ENCODE measurements at places on chromosomes 12 and 14.

DNA sequence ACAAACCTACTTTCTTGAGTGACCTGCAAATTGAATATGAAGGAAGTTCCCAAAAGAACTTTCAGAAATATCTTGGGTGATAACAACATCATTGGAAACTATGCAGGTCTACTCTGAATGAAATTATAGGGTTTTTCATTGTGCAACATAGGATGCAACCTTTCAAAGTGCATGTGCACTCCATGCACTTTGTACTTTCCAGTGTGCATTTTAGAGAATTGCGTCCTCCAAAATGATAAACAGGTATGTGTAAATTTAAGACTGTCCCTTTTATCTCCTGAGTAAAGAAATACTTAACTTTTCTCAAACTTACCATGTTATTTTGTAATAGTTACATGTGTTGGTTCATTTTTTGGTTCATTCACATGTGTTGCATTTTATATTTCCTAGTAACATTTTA lies 13.2 kb downstream of the SRSF5 start:
- DNase-seq = no peak

DNA sequence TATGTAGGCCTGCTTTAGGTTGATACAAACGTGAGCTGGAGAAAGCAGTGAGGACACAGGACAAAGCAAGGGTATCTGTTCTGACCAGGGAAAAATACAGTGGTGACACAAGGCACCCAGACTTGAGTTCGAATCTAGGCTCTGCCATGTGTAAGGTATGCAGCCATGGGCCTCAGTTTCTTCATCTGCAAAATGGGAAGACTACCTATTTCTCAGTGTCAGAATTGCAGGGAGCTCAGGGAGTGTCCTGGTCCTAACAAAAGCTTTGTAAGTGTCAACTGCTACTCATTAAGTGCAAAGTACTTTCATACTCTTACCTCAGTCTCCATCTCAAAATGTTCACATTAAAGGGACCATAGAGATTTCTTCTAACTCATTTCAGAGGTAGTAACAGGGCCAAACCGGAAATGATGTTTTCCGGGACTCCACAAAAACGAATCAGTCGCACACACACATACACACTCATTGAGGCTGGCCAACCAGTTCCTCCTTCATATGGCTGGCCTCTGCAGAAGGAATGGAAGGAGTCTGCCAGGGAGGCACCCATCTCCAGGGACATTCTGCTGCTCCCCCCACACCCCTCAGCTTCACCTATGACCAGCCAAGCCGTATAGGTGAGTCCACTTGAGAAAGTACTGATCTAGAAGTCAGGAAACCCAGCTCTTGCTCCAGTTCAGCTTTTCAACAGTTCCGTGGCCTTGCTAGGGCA lies 7.8 kb downstream of the CTDSP2 start:
- no peak for DNase-seq

DNA sequence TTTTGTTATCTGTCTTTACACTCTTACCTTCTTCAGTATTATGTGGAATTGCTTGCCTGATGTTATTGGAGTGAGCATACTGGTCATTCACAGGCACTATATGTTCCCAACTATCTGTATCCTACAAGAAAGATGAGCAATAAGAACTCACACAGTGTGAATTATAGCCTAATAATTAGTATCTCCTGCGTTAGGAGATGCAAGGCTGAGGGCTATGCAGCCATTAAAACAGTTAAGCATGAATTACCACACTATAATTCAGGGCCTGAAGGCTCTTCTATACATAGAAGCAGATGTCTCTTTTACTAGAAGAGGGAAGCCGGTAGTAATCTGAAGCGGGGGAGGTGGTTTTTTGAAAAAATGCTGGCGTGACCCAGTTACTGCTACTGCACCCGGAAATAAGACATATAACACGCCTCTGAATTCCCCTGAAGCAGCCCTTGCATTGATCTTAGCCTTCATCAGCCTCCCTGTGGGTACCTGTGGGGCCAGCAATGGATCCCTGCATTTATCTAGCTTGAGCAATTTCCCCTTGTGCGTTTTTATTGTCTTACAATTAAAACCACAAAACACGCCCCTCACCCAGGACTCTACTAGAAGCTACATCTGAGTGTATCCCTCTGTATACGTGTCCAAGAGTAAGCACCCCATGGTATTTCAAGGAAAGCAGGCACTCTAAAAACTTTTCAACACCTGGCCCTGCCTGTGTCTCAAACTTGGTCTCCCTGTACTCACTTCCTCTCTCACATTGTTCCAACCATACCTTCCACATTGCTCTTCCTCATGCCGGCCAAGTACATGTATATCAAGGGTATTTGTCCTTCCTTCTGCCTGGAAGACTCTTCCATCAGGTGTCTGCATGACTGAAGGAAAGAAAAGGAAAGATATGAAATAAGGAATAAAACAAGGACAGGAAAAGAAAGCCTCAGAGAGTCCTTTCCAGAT lies 210.9 kb upstream of the ARID2 start:
- no peak for DNase-seq

- no peak for DNase-seq
Measured at GRCh38 chr12:115623764-115624334, 653.6 kb downstream of the MED13L start.

- no peak for DNase-seq
Measured at GRCh38 chr14:53841109-53842099, 115.2 kb downstream of the BMP4 start.

DNA sequence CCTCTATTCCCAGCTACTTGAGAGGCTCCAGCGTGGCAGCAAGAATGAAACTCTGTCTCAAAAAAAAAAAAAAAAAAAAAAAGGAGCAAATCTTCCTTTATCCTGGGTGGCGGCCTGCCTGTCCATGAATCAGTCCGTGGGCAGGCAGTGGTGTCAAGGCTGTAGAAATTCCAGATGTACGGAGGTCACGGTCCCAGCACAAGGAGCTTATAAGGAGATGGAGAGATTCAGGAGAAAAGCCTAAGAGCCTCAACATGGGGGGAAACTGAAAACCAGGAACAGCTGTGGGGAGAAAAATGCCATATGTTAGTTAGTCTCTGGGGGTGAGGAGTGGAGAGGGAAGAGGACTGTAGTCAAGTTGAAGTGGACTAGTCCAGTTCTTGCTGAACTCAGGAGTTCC lies 130.5 kb upstream of the CRY1 start:
- DNase-seq = no peak

DNA sequence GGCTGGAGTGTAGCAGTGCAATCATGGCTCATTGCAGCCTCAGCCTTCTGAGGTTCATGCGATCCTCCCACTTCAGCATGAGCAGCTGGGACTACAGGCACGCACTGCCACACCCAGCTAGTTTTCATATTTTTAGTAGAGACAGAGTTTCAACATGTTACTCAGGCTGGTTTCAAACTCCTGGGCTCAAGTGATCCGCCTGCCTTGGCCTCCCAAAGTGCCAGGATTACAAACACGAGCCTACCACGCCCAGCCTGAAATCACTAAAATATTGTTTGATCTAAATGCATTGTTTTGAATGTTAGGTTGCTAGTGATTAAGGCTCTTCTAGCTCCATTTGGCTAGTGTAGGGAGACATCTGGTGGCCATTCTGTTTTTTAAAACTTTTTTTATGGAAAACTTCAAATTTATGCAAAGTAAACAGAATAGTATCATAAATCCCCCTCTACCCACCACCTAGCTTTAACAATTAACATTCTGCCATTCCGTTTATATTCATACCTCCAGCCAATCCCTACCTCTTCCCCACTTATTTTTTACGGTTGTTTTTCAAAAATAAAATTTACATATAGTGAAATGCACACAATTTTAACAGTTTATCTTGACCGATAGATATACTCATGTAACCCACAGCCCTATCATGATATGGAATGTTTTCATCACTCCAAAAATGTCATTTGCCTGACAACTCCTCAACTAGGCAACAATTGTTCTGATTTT lies 37.8 kb downstream of the MYO1H start:
- peak; percentile 56 for DNase-seq

DNA sequence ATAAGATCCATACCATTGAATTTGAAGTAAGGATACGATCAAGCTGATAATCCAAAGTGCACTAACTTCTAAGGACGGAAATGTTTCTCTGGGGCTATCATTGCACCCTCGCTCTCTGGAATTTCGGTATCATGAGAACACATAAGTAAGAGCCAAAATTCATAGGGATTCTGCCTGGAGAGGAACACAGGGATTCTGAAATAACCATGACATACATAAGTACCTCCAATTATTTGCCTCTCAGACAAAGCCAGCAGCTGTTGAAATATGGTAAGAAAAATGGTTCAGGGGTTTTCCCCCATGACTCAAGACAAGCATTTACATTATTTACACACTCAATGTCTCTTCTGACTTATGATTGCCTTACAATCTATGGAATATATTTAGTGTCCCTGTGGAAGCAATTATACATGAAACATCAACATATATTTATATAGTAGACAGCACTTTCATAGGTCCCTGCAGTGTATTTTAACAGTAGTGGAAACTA lies 1123.6 kb upstream of the SEL1L start:
- no peak for DNase-seq

DNA sequence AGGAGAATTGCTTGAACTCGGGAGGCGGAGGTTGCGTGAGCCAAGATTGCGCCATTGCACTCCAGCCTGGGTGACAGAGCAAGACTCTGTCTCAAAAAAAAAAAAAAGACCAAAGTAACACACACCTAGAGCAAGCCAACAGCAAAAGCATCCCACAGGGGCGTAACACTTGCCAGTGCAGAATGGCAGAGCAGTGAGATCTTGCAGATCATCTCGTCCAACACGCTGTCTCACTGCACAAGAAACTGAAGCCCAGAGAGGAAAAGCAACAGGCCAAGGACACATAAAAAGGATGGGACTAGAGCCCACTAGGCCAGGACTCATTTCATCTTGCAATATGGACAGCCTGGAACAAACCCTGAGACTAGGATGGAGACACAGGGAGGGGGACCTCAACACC lies 12.7 kb upstream of the KRT78 start:
- no peak for DNase-seq

GRCh38 chr12:124286414-124286813 lies 8.5 kb upstream of the RFLNA start:
- peak; percentile 46 for DNase-seq

GRCh38 chr12:115980339-115980738 lies 297.2 kb downstream of the MED13L start:
- DNase-seq = no peak

- no peak for DNase-seq
Measured at GRCh38 chr14:38547961-38548490, 292.1 kb upstream of the CLEC14A start.

DNA sequence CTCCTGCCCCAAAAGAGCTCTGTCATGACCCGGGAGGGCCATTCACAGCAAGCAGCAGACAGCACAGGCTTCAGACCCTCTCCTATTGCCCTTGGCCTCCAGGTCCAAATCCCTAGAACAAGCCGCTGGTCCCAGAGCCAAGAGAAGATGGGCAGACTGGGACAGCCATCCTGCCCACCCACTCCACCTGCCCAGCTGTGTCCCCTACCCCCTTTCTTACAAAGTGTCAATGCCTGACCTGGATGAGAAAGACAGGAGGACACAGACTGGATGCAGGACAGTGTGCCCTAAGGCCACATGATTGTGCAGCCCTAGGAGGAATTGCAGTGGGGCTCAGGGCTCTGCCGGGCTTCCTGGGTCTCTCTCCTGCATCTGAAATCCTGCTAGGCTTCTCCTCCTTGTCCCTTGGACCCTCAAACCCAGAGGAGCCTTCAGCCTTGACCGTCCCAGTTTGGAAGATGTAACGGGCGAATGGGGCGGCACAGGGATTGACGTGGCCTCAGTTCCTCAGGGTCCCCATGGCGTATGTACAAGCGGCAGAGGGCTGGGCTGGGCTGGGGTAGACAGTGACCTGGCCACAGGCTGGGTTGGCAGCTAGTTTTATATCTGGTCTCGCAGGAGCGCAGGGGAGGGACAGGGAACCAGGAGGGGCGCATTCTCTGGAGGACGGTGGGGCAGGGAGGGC lies 27.1 kb upstream of the BCDIN3D start:
- DNase-seq = no peak

GRCh38 chr12:123457980-123458779 lies at the start of gene SNRNP35:
Gene SNRNP35 (plus strand): TSS chr12:123458139. CDS start chr12:123465541, 7,402 bp downstream.
- peak; percentile 86 for DNase-seq

GRCh38 chr12:69170293-69170692 lies 69.1 kb upstream of the CPSF6 start:
- DNase-seq = no peak

- no peak for DNase-seq
Measured at GRCh38 chr12:131716282-131716681, 5.4 kb downstream of the SFSWAP start.

DNA sequence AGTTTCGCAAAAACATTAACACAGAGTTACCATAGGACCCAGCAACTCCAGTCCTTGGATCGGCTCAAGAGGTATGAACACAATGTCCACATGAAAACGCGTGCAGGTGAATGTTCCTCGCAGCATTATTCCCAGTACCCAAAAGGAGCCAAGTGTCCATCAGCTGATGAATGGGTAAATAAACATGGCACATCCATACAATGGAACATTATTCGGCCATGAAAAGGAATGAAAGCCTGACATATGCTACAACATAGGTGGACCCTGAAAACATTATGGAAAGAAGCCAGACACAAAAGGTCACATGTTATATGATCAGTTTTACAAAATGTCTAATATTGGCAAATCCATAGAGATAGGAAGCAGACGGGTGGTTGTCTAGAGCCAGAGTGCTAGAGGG lies 9.1 kb downstream of the RILPL1 start:
- no peak for DNase-seq

GRCh38 chr12:109033239-109034196 lies 12.7 kb upstream of the SVOP start:
- DNase-seq = no peak

- DNase-seq = no peak
Measured at GRCh38 chr12:12734054-12734453, 16.9 kb downstream of the CDKN1B start.

DNA sequence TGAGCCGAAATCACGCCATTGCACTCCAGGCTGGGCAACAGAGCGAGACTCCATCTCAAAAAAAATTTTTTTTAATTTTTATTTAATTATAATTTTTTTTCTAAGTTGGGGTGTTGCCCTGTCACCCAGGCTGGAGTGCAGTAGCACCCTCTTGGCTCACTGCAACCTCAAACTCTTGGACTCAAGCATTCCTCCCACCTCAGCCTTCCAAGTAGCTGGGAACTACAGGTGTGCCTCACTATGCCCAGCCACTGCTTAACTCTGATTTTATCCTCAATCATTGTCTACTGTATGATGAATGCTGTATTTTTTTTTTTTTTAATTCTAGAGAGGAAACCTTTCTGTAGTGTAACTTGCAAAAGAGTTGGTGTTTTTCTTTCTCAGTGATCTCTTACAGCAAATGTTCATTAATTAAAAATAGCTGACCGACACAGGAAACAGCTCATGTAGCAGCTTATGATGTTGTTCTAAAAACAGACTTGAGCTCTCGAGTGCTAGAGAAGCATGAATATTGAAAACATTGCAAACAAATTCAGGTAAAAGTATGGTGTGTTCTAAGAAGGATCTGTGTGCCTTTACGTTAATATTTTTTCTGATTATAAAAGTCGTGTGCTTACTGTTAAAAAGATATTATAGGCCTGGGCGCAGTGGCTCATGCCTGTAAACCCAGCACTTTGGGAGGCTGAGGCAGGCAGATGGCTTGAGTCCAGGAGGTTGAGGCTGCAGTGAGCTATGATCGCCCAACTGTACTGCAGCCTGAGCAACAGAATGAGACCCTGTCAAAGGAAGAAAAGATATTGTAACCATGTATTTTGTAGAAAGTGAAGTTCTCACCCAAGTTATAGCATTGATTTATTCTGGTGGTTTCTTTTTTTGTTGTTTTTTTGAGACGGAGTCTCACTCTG lies 68.9 kb downstream of the FGD4 start:
- no peak for DNase-seq
